ENCODE measurements at places on chromosomes 3 and 15.

- DNase-seq: no peak
These were observed 160.8 kb downstream of the TUSC7 start for GRCh38 chr3:116870379-116870778.

DNA sequence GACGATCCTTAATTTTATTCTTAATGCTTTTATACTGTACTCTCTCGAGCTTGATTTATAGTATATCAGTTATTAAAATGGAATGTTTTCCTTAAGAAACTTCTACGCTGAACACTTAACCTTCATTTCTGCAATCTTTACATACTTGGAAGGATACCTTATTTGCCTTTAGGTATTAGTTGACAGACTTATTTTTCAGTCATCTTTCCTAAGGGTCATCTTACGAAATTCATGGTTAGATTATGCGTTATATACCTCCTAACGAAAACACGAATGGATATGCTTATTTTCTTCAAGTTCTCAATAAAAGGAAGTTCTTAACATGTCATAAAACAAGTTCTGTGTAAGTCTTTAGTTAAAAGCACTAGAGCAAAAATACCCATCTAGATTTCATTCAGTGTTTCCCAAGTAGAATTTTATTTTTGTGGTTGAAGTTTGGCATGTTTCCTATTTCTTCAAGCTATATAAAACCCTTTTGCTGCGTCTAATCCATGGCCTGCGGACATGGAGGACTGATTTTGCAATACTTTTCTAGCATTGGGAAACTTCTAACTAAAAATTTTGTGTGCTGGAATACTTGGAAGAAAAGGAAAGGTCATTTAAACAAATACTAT, 231.3 kb downstream of the TP63 start:
- DNase-seq: no peak

DNA sequence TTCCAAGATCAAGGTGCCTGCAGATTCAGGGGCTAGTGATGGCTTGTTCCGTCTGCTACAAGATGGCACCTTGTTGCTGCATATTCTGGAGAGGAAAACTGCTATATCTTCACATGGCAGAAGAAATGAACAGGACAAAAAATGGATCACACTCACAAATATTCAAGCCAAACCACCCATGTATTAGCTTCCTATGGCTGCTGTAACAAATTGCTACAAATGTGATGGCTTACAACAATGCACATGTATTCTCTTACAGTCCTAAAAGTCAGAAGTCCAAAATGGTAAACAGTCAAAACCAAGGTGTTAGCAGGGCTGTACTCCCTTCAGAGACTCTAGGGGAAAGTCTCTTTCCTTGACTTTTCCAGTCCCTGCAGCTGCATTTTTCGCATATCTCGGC, 55.8 kb downstream of the TRIM42 start:
- no peak for DNase-seq

- no peak for DNase-seq
These were observed 169.5 kb downstream of the USP13 start for GRCh38 chr3:179822296-179822695.

DNA sequence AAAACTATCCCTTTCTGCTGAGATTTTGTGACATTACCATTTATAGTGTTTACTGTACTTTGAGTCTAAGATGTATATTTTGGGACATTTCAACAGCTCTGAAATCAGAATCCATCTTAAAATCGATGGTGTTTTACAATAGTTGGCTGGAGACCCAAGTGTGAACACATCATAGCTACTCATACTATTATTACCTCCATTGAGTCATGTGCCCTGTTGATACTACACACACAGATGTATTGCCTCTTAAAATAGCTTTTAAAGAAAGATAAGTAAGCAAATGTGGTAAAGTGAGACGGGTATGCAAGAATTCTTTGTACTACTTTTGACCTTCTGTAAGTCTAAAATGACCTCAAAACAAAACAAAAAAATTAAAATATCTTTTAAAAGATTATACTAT, 6.7 kb downstream of the LMOD3 start:
- no peak for DNase-seq

DNA sequence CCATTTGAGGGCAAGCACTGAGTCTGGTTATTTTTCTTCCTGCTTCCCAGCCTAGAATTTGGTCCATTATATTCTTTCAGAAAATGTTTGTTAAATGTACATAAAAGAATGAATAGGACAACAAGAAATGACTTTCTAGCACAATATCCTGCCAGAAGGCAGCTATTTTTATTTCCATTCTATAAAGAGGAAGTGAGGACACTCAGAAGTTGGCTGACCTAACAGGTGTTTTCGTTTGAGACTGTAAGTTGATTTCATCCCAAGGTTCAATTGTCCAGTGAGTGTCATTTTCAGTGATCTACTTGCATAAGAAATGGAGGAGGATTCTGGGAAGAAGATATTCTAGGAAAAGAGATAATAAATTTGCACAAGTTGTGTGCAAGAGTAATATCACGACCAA, 191.9 kb upstream of the POU1F1 start:
- no peak for DNase-seq

DNA sequence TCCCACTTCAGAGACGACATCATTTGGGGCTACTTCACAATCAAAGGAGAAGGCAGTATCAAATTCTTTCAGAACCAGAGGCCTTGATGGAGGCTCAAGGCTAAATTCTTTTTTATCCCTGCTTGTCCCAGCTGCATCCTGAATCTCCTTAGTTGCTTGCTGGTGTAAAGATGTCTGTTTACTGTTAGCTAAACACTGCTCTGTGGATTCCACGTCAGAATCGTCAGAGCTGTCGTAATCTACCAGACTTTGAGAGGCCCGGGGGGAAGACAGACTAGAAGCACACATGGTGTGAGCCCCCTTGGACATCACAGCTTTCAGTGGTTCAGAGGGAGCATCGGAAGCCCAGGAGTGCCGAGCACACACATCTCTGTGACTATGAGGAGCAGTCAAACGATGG, 32.6 kb downstream of the LINS1 start:
- no peak for DNase-seq

DNA sequence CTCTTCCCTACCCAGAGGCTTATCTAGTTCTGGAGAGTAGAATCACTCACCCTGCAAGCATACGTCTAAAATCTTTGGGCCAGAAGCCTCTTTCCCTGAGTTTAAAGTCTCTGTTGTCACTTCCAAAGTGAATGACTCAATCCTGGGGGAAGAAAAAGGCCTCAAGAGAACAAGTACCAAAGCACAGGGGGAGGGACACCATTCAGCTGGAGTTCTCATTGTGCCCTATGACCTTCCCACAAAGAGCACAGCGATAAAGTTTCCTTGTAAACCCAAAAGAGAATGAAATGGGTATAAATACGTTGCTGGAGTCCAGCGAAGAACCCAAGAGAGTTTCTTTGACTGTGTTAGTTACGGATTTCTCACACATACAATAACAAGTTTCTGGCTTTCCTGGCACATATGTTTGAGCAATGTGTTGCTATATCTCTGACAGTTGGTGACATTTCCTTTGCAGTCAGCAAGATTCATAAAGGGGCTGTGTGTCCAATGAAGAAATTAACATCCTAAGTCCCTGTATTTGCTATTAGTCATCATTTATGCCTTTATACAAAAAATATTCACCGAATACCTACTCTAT, 107.3 kb upstream of the PTPRG start:
- DNase-seq: no peak

- DNase-seq: no peak
These were observed 53.1 kb upstream of the ARNT2 start for GRCh38 chr15:80350941-80351610.

GRCh38 chr3:181290941-181291340, 301.4 kb upstream of the DNAJC19 start:
- DNase-seq: no peak

- DNase-seq: no peak
These were observed 6.9 kb upstream of the KLHL40 start for GRCh38 chr3:42678447-42678846.

- DNase-seq: no peak
These were observed 146.3 kb upstream of the CTDSPL start for GRCh38 chr3:37715358-37715757.
